DMS79 (cell line): ENCODE measurements at places on chromosomes 16 and 17.

DNA sequence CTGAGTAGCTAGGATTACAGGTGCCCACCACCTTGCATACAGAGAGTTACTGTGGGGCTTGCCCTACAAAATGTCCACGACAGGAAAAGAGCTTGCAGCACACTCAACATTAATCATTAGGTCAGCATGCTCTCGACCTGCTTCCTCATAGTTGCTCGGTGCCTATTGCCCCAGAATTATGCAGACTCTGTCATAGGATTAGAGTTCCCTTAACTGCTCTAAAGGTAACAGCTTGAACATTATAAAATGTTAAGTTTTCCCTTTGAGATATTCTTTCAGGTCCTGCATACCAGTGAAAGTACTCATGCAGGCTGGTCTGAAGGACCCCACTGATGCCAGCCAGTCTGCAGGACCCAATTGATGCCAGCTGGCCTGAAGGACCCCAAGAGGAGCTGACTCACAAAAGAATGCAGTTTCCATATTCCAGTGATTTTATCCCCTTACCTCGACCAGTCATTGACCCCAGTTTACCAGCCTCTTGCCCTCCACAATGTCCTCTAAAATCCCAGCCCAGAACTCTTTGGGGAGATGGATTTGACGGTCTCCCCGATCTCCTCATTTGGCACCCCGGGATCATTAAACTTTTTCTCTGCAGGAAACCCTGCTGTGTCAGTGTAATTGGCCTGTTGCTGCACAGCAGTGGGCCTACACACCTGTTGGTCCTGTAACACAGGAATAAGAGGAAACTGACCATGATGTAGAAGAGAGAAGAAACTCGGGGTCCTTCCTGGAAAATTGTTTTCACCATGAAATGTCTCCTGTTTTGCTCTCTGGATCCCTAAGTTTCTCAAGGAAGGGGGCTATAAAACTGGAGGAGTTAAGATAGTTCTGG lies 10.6 kb downstream of the ICAM2 start:
- DNase-seq: no peak

GRCh38 chr16:29810699-29811169 lies 1.3 kb upstream of the PRRT2 start:
- no peak for DNase-seq

DNA sequence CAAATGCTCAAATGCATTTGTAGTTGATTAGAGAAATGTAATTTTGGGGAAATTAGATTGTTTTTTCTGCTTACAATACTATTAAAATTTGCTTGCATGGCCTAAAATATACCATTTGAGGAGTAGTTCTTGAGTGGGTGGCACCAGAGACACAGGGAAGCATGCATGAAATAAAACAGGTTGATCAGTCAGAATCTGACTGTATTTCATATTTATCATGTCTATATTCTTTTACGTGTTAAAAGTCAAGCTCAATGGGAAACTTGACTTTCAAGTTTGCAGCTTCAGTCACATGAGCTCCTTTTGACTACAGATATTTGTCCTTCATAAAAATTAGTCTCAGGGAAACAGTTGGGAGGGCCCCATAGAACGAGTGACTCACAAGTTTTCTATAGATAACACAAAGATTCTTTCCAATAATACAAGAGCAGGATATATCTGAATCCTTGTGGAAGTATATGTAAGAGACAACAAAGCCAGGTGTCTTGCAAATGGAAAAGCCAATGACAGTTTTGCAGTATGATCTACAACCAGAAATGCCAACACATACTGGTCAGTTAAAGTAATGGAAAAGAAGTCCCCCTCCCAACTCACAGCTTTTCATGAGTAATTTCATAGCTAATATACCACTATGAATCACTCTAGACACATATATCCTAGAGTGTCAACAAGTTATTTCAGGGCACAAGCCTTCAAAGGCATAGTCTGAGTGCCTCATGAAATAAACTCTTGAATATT lies 42.2 kb upstream of the CORO6 start:
- no peak for DNase-seq

GRCh38 chr17:34146440-34147043 lies 108.5 kb upstream of the CCL2 start:
- DNase-seq: no peak

GRCh38 chr16:3656491-3657468 lies 2.3 kb downstream of the DNASE1 start:
- DNase-seq: no peak

DNA sequence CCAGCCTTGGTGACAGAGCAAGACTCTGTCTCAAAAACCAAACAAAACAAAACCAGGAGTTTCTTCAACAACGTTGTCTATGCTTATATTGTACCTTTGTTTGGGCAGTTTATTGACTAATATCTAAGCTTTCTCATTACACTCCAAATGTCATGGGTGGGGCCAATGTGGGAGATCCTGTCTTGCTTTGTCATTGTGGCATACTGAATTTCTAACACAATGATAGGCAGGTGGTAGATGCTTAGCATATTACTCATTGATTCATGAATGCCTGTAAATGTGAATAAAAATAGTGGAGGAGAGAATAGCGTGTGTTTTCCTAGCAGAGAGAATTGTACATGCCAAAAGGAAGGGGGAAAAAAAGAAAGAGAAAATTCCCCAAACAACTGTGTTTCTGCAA lies 802.5 kb upstream of the EEF2KMT start:
- no peak for DNase-seq

DNA sequence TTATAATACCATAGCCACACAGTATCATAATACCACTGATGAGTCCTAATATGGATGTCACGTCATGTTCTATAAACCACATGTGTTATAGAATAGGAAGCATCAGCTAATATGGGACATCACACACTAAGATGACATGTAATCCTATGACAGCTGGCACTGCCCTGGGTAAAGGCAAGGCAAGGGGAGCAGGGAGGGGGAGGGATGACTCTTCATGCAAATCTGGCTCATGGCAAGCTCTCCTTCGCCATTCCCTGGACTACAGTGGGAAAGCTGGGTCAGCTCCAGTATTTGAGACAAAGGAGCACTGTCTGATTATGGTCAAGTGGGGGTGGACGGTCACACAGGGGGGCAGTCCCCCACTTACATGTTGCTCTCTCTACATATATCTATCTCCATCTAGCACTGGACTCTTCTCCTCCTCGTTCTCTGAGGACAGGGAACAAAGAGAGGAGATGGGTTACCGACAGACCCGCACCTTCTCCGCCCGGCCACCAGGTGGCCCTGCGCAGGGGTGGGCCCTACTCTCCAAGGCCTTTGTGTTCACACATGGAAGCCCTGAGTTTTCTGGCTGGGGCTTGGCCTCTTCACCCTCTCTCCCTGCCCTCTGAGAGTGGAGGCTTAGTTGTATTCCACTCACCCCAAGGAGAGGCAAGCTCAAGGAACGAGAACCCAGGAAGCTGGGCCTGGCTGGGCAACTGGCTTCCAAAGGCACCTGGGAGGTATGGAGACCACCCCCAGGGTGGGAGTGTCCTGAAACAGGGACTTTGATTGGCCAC lies 23.4 kb upstream of the MPO start:
- DNase-seq: no peak

- no peak for DNase-seq
Measured at GRCh38 chr16:2835638-2836493, 5.8 kb downstream of the ZG16B start.

GRCh38 chr17:3788200-3788599 lies 12.8 kb downstream of the ITGAE start:
- no peak for DNase-seq

DNA sequence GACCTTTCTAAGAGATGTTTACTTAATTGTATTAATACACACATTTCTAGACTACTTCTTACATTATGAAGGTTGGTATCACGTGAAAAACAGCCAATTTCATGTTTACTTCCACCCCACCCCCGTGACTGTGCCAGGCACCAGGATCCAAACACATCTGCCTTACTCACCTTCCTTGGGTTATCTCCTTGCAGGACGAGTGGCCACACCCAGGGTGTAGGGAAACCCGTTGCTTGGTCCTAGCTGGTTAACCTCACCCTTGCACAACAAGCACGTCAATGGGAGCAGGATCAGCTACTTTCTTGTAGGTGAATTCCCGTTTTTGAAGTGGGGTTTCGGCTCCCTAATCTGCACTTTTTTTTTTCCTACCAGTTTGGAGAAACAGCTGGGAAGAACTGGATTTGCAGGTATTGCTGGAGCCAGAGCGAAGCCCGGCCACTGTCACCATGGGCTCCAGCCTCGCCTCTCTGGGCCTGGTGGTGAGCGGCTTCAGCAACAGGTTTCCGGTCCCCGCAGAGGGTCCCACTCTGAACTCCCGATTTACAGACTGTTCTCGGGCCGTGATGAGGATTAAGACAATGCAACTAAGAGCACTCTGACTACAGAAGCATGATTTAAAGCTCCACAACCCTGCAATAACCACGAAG lies 2.1 kb upstream of the UBB start:
- no peak for DNase-seq

DNA sequence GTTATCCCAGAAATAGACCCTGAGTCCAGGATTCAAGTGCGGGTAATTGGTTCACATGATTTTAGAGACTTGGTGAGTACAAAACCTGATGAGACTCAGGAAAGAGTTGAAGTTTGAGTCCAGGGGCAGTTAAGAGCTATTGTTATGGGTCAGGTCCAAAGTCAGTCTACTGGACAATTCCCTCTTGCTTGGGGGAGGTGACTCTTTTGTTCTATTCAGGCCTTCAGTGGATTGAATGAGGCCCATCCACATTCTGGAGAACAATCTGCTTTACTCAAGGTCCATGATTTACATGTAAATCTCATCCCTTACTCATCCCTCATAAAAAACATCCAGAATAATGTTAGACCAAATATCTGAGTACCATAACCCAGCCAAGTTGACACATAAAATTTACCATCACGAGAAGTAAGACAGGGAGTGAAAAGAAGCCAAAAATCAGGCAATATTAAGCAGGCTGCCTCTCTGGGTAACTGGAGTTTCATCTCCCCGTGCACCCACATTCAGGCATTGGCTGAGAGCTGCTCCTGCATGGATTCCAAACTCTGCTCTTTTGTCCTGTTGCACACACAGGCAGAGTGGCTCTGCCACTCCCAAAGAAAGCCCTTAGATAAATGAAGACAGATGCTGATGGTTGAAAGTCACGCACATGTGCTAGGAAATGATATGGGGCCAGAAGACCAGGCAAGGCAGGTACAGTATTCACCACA lies 156.0 kb upstream of the SALL1 start:
- no peak for DNase-seq

DNA sequence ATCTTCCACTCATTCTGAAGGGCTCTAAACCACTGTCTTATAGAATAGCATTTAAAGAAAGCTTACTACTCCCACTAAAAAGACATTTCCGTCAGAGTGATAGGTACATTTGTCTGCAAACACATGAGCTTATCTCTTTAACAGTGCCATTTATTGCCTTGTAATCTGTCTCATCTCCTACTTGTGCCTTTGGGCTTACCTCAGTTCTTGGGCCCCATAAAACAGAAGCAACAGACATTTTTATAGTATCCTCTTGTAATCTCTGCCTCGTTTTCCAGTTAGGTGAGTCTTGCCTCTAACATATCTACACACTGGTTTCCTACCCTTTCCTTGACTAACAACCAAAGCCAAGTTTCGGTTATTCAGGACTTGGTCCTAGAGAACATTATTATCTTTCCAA lies 681.4 kb upstream of the KIF2B start:
- DNase-seq: no peak

DNA sequence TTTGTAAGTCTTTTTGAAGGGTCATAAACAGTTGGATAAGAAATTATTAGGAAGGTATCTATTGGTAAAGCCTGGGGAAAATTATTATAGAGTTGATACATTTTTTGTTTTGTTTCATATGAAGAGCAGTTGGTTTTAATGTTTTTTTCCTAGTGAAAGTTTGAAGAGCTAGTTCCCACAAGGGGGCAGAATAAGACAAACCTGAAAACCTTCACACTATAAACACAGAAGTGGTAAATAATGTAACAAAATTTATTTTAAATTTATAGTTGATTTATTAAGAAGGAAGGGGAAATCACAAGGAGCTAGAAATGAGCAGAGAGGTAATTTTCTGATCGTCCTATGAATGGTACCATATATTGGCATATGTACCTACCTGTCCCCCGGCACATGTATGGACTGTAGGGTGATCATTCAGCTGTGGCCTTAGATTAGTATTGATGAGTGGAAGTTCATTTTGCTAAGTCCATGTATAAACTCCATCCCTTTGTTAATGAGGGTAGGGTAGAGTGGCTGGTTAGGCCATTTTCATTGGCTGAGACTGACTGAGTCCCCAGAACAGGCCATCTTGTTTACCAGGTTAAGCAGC lies 116.3 kb downstream of the TANC2 start:
- no peak for DNase-seq

DNA sequence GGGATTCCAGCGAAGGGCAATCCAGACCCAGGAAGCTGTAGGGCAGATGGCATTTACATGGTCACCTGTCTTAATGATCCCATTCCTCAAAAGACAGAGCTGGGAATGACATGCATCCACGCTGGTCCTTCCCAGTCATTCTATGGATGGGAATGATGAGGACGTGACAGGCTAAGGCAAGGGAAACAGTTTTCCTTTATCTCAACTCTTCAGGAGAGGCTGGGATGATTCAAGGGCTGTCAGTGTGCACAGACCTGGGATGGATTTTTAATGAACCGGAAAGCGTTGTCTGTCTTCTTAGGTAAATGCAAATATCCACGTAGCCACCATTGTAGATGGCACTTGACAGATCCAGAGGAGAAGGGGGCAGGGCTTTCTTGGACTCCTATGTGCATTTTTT lies 483.2 kb upstream of the EEF2KMT start:
- DNase-seq: no peak

DNA sequence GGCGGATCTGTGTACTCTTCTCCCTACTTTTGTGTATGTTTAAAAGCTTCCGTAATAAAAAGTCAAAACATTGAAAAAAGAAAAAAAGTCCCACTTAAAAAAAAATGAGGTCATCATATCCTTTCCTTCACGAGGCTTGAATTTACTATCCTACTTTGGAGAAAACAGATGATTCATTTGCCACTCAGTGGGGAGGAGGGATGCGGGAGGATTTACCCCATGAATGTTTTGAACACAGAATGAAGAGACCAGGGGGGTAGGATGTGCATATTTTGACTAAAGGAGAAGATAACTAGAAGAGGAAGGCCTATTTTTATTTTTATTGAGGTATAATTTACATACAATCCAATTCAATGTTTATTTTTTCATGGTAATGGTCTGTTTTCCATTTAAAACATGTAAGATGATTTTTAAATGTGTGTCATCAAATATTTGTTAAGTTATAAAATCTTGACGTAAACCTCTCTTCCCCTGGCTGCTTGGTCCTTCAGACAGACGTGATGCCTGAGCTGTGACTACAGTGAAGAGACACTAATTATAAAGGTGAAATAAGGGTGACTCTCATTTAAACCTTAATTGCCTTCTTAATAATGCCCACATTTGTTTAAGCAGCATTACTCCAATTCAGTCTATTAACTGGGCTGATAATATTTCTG lies 135.4 kb upstream of the AXIN2 start:
- DNase-seq: no peak

DNA sequence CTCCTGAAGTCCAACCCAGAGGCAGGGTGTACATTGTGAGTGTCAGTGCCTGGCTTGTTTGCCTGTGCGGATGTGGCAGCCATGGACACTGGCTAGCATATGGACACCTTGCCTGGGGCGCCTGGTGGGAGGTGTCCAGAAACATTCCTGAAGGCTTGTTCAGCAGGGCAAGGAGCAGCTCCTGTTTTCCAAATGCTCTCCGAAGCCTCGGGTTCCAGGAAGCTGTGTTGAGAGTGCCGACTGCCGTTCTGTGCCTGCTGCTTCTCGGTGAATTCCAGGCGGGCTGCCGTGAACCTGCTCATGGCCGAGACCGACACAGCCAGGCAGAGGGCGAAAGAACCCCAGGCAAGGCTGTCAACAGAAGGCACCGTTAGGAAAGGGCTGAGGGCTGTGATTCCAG lies 10.9 kb upstream of the DHRS7C start:
- DNase-seq: no peak
